Hematopoietic multipotent progenitor cell treated with erythropoietin and hydrocortisone succinate and interleukin-3 and kit ligand, for 8 days (in vitro differentiated cells): ENCODE measurements at places on chromosomes 11 and 22.

DNA sequence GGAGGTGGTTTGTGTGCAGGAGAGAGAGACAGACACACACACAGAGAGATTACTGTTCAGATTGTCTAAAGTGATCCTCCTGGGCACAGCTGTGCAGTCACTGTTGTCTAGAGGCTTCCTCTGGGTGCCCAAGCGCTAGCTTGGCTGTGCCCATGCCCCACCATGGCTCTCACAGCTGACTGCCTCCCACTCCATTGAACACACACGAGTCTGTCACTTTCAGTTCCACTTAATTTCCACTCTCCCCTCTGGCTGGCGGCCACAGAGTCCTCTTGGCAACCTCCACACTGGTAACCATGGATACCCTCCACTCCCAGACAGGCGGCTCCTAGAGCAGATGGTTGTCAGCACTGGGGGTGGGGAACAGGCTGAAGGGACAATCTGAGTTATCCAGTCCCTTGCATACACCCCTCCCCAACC is 29.1 kb downstream of the MAP6 start:
- peak; percentile 70 for DNase-seq

DNA sequence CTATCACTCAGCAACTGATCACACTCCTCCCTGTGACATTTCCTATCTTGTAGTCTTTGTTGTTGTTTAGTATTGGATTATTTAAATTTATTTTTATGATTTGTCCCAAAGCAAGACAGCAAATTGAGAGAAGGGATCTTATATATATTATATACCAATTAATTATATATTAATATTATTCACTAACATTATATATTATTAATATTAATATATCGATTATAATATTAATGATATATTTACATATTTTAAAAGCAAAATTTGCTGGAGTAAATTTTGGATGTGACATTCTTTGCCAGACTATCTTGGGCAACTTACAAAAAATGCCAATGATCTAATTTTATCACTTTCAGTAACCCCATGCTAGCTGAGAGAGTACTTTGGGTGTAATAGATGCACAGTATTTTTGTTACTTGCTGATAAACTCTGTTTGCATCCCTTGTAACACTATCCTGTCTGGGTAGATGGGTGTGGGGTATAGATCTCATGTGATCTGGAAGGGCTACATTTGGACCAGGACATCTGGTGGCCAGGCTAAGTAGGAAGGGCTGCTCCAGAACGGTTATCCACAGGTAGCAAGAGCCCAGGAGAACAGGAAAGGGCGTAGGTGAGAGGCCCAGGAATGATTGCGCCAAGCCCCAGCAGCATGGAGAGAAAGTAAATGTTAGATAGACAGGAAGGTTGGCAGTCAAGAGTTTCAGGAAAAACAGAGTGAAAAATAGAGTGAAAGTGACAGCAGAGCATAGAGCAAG is 608.6 kb upstream of the KIRREL3 start:
- DNase-seq: no peak

- DNase-seq: no peak
Measured at GRCh38 chr22:43889860-43890253, 2.0 kb downstream of the PNPLA5 start.

- peak; percentile 45 for DNase-seq
Measured at GRCh38 chr22:38638728-38639127, 17.5 kb downstream of the FAM227A start.

DNA sequence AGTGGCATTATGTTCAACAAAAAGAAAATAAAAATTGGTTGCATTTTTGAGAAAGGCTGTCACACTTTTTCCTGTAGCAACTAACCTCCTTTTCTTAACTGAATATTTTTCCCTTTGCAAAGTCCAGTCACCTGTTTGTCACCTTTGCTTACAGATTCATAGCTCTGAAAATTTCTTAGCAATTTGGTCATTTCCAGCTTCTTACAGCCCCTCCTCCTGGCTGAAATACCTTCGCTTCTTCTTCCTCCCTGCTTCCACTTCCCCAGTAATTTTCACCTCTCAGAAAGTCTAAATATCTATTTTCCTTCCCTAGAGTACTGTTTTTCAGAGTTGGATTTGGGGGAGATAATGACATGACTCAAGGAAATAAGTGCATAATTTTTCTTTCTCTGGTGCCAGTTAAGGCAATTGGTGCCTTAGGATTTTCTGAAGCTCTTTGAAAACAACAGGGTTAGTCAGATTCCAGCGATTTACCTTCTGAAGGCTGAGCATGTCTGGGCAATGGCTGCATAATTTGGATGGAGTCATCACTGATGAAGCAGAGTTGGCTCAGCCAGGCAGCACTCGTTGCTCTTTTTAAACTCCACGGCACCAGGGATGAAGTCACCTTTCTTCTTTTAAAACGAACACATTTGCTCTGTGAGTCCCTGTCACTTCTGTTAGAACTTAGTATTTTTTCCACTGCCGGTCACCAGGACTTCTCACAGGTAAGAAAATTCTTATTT is 62.1 kb upstream of the AMOTL1 start:
- no peak for DNase-seq

- DNase-seq: no peak
Measured at GRCh38 chr22:19242699-19243098, 48.8 kb downstream of the CLTCL1 start.

DNA sequence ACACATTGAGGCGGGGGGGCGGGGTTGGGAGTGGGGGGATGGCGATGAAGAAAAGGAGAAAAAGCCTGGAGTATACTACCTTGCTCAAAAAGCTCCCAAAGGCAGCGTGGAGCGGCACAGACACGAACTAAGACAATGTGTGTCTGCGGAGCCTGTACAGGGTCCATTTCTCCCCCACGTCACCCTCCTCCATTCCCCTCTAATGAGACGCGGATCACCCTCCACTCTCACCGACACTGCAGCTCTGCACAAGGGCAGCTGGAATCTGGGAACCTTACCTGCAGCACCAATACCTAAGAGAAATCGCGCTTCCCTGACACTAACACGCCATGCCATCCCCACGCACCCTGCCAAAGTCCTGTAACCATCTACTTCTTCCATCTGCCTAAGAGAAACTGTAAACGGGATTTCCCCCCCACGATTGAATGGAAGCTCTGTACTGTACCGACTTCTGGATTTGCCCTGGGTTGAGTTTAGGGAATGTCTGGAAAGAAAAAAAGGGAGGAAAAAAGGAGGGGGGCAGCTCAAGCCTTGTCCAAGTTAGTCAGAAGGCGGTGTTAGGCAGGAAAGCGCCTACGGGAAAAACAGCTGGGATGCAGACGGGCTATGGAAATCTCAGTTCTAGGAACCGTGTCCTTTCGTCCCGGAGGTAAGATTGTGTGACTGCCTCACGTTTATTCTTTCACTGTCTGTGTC is 125.7 kb upstream of the C11orf58 start:
- DNase-seq: no peak

GRCh38 chr11:47052165-47052564 is 115.6 kb downstream of the CSTPP1 start:
- DNase-seq: no peak
